PC-3 (cell line): ENCODE measurements at places on chromosomes 2 and 18. TPM values are rescaled to one million over a fixed set of nuclear protein-coding genes. Genes with fewer than 3 reads are reported as not detected.

- no peak for DNase-seq
These were observed 84.1 kb downstream of the RBMS1 start for GRCh38 chr2:160409480-160409879.

- DNase-seq = no peak
These were observed 90.5 kb downstream of the GALNT1 start for GRCh38 chr18:35671966-35672603.

GRCh38 chr2:22817197-22817596 lies 567.8 kb upstream of the KLHL29 start:
- peak; percentile 25 for DNase-seq

DNA sequence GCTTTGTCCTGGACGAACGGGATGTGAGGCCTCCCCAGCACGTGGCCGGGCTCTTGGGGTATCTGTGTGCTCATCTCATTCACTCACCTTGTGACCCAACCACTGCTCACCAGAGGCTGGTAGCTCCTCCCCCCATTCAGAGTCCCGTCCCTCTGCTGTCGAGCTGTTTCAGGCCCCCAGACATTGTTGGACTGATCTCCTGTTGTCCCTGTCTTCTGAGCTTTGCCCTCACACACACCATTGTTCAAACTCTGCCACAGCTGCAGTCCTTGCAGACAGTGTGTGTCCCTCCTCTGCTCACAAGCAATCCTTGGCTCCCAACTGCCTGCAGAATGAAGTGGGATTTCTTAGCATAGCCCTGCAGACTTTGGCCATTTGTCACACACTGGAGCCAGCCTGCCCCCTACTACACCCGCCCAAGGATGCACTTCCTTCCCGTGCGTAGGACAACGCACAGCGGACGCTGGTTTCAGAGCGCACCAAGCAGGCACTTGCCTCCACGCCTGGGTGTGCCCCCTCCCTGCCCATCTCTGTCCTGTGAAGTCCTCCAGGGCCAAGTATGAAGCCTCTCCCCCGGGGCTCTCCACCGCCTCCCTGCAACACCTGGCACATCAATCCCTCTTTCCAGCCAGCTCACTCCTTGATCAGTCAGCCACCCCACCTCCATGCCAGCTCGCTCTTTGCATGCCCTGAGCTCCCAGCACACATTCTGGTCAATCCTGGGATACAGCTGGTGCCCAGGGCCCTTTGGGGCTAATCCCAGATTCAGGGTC lies 16.5 kb upstream of the PRLH start:
- DNase-seq = no peak

GRCh38 chr2:95345563-95346230 lies 48.5 kb downstream of the KCNIP3 start:
- DNase-seq = peak; percentile 87

GRCh38 chr2:209671020-209671680 lies 100.5 kb upstream of the UNC80 start:
- no peak for DNase-seq

DNA sequence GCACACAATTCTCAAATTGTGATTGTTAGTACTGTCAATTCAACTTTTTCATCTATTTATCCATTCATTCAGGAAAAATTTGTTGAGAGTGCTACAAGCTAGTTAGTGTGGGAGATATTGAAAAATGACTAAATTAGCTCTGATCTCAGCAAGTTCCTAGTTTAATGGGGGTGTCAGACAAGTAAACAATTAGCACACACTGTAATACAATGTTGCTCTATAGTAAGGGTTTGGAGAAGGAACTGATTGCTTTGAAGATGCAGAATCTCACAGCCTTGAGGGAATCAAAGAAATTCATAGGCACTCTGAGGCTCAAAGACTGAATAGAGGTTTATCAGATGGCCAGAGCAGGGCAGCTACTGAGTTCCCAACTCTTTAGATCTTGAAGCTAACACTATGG lies 6.8 kb upstream of the CCNYL1 start:
- DNase-seq = no peak

DNA sequence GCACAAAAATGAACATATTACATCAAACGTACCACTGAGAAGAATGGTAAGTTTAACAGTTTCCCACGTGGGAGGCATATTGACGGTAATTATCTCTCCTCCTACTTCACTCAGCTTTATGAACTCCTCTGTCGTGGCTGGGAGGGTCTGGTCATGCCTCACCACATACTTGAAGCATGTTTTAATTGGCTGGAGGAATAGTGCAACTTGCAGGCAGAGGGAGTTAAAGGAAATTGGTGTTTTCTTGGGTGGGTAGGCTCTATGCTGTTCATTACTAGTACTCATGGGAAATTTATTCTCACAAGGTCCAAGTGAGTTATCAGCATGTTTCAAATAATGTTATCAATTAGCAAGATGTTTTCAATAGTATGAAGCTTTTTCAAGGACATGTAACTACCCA lies 767.0 kb downstream of the PLCL1 start:
- no peak for DNase-seq

DNA sequence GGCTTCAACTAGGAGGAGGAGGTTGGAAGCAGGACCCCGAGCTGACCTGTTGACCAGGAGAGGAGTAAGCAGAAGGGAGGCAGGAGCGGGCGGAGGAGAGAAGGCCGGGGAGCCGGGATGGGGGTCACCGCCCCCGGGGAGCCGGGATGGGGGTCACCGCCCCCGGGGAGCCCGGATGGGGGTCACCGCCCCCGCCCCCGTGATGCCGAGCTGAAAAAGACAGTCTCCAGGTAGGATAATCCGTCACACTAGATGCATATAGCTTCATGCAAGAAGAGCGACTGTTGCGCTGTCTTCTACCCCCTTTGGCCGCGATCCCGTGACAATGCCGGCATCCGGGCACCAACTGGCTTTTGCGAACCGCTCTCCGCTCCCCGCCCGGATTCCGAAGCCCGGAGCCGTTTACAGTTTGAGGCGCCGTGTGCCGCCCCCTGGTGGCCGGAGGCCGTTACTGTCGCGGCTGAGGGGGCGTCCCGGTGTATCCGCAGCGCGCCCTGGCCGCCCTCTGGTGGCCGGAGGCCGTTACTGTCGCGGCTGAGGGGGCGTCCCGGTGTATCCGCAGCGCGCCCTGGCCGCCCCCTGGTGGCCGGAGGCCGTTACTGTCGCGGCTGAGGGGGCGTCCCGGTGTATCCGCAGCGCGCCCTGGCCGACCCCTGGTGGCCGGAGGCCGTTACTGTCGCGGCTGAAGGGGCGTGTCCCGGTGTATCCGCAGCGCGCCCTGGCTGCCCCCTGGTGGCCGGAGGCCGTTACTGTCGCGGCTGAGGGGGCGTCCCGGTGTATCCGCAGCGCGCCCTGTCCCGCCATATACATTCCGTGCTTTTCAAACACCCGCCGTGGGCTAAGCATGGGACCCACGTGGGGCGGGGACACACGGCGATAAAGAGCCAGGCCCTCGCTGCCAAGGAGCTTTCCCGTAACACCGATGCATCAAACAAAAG lies 89.6 kb downstream of the ACTR3 start:
- DNase-seq = no peak

EFR3B gene
- 4.6 and 7.9 TPM in 2 replicates for total RNA-seq

WNT6 gene
- not detected in 2 replicates for total RNA-seq

ECEL1 gene
- not detected in 2 replicates for total RNA-seq
